IMR-90 (cell line): ENCODE measurements at places on chromosomes 11 and 22. TPM values are rescaled to one million over a fixed set of nuclear protein-coding genes. Genes with fewer than 3 reads are reported as not detected.

GGTLC2 gene
- total RNA-seq = not detected in 2 replicates

- DNase-seq = peak; percentile 27
Observed at GRCh38 chr11:14643697-14644225, at the start of gene PDE3B. PDE3B (plus strand) TSS chr11:14643804; CDS start chr11:14644076, 272 bp downstream.

CD3G gene
- total RNA-seq = not detected in 2 replicates

- no peak for DNase-seq
Observed at GRCh38 chr11:64559351-64560138, 31.5 kb upstream of the SLC22A12 start.

DNA sequence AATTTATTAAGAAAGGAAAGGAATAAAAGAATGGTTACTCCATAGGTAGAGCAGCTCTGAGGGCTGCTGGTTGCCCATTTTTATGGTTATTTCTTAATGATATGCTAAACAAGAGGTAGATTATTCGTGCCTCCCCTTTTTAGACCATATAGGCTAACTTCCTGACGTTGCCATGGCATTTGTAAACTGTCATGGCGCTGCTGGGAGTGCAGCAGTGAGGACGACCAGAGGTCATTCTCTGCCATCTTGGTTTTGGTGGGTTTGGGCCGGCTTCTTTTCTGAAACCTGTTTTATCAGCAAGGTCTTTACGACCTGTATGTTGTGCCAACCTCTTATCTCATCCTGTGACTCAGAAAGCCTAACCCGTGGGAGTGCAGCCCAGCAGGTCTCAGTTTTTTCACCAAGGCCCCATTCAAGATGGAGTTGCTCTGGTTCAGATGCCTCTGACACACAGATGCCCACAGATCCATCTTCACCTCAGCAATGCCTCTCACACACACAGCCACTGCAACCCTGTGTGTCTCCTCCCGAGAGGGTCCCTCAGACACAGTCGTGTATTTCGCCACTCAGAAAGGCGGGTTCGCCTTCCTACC lies 16.4 kb upstream of the JAM3 start:
- DNase-seq = peak; percentile 22
